NCI-H187 (cell line): ENCODE measurements at places on chromosomes 5 and 9.

- no peak for DNase-seq
These were observed 25.2 kb upstream of the CEMIP2 start for GRCh38 chr9:71793386-71794105.

DNA sequence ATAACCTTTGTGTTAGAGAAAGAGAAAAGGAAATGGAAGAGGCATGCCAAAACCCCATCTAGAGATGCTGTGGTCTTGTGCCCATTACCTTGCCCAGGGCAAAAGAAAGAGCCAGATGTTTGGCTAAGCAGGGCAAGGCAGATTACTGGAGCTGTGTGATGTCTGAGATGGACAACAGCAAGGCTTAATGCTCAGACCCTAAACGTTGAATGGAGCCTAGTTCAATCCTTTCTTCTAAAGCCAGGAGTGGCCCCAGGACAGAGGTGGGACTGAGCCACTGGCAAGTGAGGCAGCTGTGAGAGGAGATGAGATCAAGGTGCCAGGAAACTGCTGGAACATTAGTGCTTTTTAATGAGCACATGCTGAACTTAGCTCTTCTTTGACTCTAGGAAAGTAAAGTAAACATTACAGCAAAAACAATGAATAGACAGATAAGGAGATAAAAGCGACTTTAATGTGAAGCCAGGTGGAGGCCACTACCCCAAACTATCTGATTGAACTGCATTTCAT lies 143.0 kb upstream of the EGFLAM start:
- no peak for DNase-seq

DNA sequence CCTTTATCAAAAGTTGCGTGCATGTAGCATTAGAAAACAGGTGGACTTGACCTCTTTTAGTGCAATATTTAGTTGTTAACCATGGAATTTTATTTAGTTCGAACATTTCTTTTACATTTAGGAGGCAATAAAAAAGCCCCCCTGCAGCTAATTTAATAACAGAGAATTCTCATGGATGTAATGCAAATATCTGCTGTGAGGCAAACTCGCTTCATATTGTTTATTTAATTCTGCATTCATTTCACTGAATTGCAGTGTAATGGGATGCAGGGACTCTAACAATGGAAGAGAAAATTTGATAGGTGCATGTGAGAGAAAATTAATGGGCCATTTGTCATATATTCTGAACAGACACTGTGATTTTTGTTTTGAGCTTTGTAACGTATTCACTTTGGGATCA lies 205.1 kb upstream of the CHD1 start:
- DNase-seq, result no peak

DNA sequence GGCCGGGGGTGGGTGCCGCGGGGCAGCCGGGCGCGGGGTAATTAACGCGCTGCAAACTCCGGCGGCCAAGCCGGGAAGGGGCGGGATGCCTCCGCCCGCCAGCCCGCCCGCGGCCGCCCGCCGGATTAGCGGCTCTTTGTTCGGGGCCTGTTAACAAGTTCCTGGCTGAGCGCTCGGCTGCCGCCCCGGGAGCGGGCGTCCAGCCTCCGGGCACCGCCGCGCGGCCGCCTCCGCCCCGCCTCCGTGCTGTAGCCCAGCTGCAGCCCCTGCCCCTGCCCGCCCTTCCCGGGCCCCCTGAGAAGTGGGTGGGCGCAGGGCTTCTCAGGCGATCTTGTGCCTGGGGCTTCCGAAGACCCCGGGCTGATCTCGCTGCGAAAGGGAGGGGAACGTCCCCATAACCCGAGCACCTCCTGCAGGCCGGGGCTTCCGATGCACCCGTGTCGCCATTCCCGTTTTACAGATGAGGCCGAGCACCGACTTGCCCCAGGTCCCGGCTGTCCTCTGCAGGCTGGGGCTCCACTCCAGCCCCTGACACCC lies 7.5 kb downstream of the UNC5A start:
- DNase-seq, result no peak

DNA sequence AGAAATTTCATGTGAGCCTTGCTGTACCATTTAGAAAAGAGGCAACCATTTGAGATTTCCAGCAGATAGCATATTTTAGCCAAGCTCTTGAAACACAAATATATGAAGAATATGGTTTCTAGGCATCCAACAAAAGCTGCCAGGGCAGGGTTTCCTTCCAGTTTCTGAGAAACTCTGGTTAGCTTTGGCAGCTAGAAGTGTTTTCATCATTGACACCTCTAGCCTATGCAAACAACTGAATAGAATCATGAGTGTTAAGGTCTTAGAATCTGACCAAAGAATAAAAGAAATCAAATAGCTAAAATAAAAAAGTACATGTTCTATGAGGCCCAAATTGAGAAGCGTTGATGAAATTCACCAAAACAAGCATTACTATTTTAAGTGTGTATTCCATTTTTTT lies 188.1 kb downstream of the TMEM167A start:
- no peak for DNase-seq

DNA sequence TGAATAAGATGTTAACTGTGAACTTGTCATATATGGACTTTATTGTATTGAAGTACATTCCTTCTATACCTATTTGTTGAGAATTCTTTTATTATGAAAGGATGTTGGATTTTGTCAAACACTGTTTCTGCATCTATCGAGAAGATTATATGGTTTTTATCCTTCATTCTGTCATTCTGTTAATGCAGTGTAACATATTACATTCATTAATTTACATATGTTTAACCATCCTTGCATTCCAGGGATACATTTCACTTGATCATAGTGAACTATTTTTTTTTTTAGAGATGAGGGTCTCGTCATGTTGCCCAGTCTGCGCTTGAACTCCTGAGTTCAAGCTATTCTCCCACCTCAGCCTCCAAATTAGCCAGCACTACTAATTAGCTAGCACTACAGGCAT lies 48.4 kb downstream of the F2R start:
- DNase-seq, result no peak

GRCh38 chr9:104961701-104962359 lies 33.9 kb upstream of the ABCA1 start:
- no peak for DNase-seq

GRCh38 chr9:115884846-115885245 lies 268.7 kb upstream of the PAPPA start:
- no peak for DNase-seq

GRCh38 chr5:129541648-129542251 lies 81.7 kb downstream of the ADAMTS19 start:
- no peak for DNase-seq

GRCh38 chr5:165188556-165189175 lies 1683.2 kb downstream of the MAT2B start:
- no peak for DNase-seq

GRCh38 chr5:126253406-126253805 lies 169.8 kb upstream of the GRAMD2B start:
- DNase-seq, result no peak

- no peak for DNase-seq
These were observed 13.5 kb downstream of the TMC1 start for GRCh38 chr9:72534931-72535330.

DNA sequence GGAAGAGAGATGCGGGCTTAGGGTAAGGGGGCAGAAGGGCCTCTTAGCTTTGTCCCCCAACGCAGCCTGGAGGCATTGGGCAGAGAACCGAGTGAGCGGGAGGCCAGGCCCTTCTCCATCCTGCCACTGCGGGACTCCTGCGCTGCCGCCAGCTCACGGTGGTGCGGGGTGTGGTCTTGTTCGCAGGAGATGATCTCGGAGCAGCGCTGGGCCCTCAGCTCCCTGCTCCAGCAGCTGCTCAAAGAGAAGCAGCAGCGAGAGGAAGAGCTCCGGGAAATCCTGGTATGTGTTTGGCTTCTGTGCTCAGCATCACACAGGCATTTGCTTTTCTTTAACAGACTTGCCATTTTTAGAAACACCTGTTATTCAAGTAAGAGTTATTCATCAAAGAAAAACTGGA lies 41.3 kb downstream of the LRSAM1 start:
- no peak for DNase-seq

DNA sequence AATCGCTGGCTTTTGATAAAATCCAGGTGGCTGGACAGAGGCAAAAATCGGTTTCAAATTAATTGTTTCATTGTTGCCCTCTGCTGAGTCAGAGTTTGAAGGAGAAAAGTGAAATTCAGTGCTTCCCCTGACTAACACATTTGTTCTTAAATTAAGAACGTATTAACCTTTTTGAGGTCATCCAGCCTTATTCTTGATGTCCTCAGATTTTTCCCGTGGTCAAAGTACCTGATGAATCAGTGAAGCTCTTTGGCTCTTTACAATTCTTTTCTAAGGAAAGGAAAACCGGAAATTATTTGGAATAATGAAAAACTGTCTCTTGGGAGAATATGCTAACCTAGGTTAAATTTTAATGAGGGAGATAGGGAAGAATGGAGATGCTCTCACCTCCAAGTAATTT lies 21.6 kb downstream of the OSMR start:
- DNase-seq, result no peak

- no peak for DNase-seq
These were observed 44.7 kb downstream of the CDC14B start for GRCh38 chr9:96574931-96575351.

GRCh38 chr5:176519810-176520720 lies 17.1 kb downstream of the RNF44 start:
- no peak for DNase-seq
